ENCODE measurements at places on chromosomes 12 and 14. TPM values are rescaled to one million over a fixed set of nuclear protein-coding genes. Genes with fewer than 3 reads are reported as not detected.

GPN3 gene
- 12.3 TPM for total RNA-seq

PMCH gene
- total RNA-seq, result not detected

AQP6 gene
- total RNA-seq, result not detected

SLC2A13 gene
- 9.9 TPM for total RNA-seq

CLECL1 gene
- total RNA-seq, result 37.8 TPM

PTHLH gene
- total RNA-seq, result not detected

TUNAR gene
- total RNA-seq, result 0.81 TPM

GLIPR1 gene
- 119 TPM for total RNA-seq

NRIP2 gene
- total RNA-seq, result not detected

CPNE6 gene
- not detected for total RNA-seq

SLC22A17 gene
- total RNA-seq, result 0.89 TPM

BIN2 gene
- 40.1 TPM for total RNA-seq

PPP1R1A gene
- not detected for total RNA-seq

KRT71 gene
- total RNA-seq, result not detected

KRT83 gene
- total RNA-seq, result not detected

ITGA7 gene
- total RNA-seq, result 2.7 TPM

FOXG1 gene
- not detected for total RNA-seq

RERG gene
- total RNA-seq, result not detected

INSM2 gene
- not detected for total RNA-seq

MANSC4 gene
- total RNA-seq, result not detected

RAD51B gene
- total RNA-seq, result 60.6 TPM

CDH24 gene
- 1.2 TPM for total RNA-seq

MIP gene
- total RNA-seq, result not detected

OAS2 gene
- 59.3 TPM for total RNA-seq

LIN7A gene
- total RNA-seq, result not detected

ACYP1 gene
- total RNA-seq, result 46.7 TPM

TAS2R31 gene
- total RNA-seq, result 5.7 TPM

RPL36AL gene
- 171 TPM for total RNA-seq

SDR9C7 gene
- not detected for total RNA-seq
